Muscle of arm (tissue), 14 donors: ENCODE measurements at places on chromosomes 16 and 17. TPM values are rescaled to one million over a fixed set of nuclear protein-coding genes. Genes with fewer than 3 reads are reported as not detected.

GPR139 gene
- polyA plus RNA-seq, result not detected

G6PC1 gene
- polyA plus RNA-seq, result 0.16 TPM

KRTAP9-4 gene
- polyA plus RNA-seq, result not detected

C17orf113 gene
- polyA plus RNA-seq, result 0.98 TPM

NATD1 gene
- 20.4 TPM for polyA plus RNA-seq

TMEM114 gene
- polyA plus RNA-seq, result not detected

CYBC1 gene
- not detected for polyA plus RNA-seq

EXOC3L1 gene
- 6.7 TPM for polyA plus RNA-seq

KCNJ16 gene
- polyA plus RNA-seq, result 0.23 TPM

PARD6A gene
- polyA plus RNA-seq, result 1.2 TPM

NLK gene
- 9.2 TPM for polyA plus RNA-seq

KRTAP4-1 gene
- polyA plus RNA-seq, result not detected

C16orf89 gene
- not detected for polyA plus RNA-seq

AIPL1 gene
- not detected for polyA plus RNA-seq

GNG13 gene
- polyA plus RNA-seq, result 0.34 TPM

SLC4A1 gene
- polyA plus RNA-seq, result 11.1 TPM

SUPT6H gene
- 45.7 TPM for polyA plus RNA-seq

NUP93 gene
- polyA plus RNA-seq, result 37.1 TPM

CCDC154 gene
- 3.0 TPM for polyA plus RNA-seq

TMEM256 gene
- 49.8 TPM for polyA plus RNA-seq

MC1R gene
- polyA plus RNA-seq, result 4.0 TPM

LAT gene
- 2.5 TPM for polyA plus RNA-seq

TPPP3 gene
- polyA plus RNA-seq, result 426 TPM

CHD9NB gene
- polyA plus RNA-seq, result 1.8 TPM

NXPH3 gene
- polyA plus RNA-seq, result 1.5 TPM

GAS2L2 gene
- polyA plus RNA-seq, result not detected

HEATR9 gene
- polyA plus RNA-seq, result 0.12 TPM

RANBP10 gene
- polyA plus RNA-seq, result 21.2 TPM

XYLT1 gene
- 6.6 TPM for polyA plus RNA-seq

SLFN12L gene
- polyA plus RNA-seq, result 0.11 TPM

MLLT6 gene
- polyA plus RNA-seq, result 69.1 TPM

ZPBP2 gene
- polyA plus RNA-seq, result not detected
